Mammary epithelial cell (primary cell): ENCODE measurements at places on chromosomes 2 and 18.
A peak's percentile ranks its signal among the peaks of the same experiment; 100 is the strongest.

DNA sequence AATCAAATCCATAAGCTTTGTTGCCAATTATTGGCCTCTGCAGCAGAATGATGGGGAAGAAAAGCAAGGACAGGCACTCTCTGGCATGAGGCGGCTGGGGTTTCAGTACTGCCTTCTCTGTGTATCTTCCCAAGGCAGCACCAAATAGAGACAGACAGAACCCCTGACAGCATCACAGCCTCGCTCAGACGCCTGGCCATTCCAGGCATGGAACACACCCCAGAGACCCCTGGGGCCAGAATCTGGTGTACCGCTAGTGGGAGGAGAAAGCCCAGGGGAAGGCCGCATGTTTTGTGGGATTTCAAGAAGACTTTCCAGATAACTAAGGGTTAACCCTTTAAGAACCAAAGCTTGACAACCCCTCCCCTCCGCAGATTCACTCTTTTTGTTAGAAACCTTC, 282.1 kb downstream of the EN1 start:
- DNase-seq: no peak

DNA sequence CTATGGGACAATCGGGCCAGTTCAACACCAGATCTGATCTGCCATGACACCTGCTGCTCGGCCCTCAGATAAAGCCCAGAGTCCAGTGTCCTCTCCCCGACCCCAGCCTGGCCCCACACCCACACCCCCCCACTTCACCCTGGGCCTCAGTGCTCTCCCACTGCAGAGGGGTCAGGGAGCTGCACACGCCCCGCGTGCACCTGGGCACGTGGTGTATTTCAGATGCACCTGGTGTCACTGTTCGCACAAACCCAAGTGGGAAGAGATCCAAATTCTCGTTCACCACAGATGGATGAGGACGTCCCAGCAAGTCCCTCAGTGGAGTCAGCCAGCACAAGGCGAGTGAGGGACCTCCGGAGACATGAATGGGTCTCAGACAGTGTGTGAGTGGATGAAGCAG, 161.3 kb downstream of the RTP5 start:
- DNase-seq: no peak

GRCh38 chr18:74935434-74935833, 273.5 kb downstream of the PTGR3 start:
- DNase-seq: no peak

GRCh38 chr2:208379192-208379591, 27.4 kb upstream of the PTH2R start:
- no peak for DNase-seq

GRCh38 chr18:7272311-7273049, 41.6 kb downstream of the LRRC30 start:
- DNase-seq: peak; percentile 56

- no peak for DNase-seq
Observed at GRCh38 chr18:8874872-8875271, 169.5 kb downstream of the MTCL1 start.

GRCh38 chr2:44470151-44470550, 108.4 kb downstream of the CAMKMT start:
- no peak for DNase-seq

DNA sequence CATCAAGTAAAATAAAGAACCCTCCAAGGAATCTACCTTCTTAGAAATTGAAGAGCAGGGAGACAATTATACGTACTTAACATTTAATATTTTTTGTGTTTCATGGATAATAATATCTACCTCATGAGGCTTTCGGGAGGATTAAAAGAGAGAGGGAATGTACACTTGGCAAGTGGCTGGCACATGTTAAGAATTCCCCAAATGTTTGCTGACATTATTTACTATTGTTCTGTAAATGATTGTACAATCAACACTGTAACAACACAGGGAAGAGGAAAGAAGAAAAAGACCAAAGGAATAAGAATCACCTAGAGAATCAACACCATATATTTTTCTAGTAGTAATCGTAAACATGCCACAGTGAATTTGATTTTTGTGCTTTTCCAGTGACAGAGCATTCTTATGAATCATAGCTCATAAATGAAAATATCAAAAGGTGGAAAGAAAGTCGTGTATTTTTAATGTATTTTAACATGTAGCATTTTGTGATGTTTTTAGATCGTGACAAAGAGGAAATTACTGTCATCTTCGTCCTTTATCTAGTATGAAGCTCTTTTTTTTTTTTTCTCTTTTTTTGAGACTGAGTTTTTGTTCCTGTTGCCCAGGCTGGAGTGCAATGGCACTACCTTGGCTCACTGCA, 67.3 kb downstream of the B3GNT2 start:
- DNase-seq: no peak

- DNase-seq: no peak
Observed at GRCh38 chr2:23508066-23508390, 123.0 kb downstream of the KLHL29 start.

- DNase-seq: no peak
Observed at GRCh38 chr2:144983107-144983506, 463.2 kb upstream of the ZEB2 start.

- no peak for DNase-seq
Observed at GRCh38 chr2:24220554-24221291, 45.9 kb downstream of the FAM228A start.

DNA sequence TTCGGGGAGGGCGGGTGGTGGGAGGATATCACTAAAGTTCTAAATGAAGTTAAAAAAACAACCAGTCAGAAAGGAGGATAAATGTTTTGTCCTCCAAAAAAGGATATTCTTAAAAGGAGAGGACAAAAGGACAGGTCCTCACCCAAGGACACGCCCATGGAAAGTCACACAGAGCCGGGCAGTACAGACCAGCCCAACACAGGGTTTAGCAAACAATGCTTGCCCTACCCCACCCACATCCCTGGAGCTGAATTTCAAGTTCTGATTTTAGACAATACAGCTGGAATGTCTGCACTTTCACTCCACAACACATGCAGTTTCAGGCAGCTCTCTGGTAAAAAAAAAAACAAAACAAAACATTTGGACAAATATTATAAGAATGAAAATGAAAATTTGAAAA, 67.9 kb downstream of the SLC9A4 start:
- no peak for DNase-seq
